Activated CD4-positive, alpha-beta memory T cell treated with anti-CD3 and anti-CD28 coated beads, Interleukin-2, amount 10 ng/mL, durations not matched to agents 7 days and 5 days (primary cell): ENCODE measurements at places on chromosomes 5 and 9. TPM values are rescaled to one million over a fixed set of nuclear protein-coding genes. Genes with fewer than 3 reads are reported as not detected.

DNA sequence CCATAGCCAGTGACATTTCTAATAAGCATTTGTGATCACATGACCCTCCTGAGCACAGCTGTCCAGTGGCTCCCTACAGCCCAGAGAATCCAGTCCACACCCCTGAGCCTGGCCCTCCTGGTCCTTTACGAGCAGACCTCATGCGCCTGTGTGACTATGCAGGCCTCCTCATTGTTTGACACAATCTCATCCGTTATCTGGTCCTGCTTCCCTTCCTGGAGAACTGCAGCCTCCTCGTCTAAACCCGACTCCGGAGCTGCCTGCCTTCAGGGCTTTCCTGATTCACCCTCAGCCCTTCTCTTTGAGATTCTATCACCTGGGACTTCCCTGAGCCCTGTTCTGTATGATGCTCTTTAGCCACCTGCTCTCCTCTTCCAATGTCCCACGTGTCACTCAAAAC lies 79.7 kb downstream of the GPR21 start:
- no peak for DNase-seq

DNA sequence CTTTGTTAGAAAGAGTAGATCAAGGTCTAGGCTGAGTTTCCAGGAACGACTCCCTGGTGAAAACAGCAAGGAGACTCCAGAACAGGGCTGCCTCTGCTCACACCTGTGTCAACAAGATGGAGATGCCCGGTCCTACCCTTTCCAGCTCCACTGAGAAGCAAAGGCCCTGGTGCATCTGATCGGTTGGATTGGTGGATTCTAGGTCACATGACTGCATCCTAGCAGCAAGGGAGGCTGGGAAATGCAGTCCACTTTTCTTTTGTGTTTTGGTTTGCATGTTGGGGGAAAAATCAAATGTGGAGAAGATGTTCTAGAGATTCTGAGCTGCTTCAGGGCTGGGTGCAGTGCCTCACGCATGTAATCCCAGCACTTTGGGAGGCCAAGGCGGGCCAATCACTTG lies 82.0 kb upstream of the TRIO start:
- DNase-seq: no peak

GRCh38 chr5:159905496-159905895 lies 10.8 kb upstream of the ADRA1B start:
- no peak for DNase-seq

GRCh38 chr9:36576866-36577265 lies 4.2 kb downstream of the MELK start:
- no peak for DNase-seq

DNA sequence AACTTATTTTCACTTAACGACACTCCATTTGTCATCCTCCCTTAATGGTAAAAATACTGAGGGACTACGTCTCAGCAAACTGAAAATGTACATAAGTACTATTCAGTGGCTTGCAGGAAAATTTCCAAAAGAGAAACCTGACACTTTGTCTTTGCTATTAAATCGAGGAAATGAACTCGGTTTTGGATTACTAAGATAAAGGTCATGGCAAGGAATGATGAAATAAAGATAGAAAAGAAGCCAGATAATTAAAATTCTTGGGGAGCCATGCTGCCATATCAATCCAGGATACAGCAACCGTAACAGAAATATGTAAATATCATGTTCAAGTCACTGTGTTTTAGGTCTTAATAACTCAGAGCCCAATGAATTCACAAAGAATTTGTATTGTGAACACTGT lies 647.8 kb downstream of the CDH9 start:
- no peak for DNase-seq

The SOX30 gene
- total RNA-seq: 0.18 TPM
